ENCODE measurements at places on chromosomes 11 and 22.

DNA sequence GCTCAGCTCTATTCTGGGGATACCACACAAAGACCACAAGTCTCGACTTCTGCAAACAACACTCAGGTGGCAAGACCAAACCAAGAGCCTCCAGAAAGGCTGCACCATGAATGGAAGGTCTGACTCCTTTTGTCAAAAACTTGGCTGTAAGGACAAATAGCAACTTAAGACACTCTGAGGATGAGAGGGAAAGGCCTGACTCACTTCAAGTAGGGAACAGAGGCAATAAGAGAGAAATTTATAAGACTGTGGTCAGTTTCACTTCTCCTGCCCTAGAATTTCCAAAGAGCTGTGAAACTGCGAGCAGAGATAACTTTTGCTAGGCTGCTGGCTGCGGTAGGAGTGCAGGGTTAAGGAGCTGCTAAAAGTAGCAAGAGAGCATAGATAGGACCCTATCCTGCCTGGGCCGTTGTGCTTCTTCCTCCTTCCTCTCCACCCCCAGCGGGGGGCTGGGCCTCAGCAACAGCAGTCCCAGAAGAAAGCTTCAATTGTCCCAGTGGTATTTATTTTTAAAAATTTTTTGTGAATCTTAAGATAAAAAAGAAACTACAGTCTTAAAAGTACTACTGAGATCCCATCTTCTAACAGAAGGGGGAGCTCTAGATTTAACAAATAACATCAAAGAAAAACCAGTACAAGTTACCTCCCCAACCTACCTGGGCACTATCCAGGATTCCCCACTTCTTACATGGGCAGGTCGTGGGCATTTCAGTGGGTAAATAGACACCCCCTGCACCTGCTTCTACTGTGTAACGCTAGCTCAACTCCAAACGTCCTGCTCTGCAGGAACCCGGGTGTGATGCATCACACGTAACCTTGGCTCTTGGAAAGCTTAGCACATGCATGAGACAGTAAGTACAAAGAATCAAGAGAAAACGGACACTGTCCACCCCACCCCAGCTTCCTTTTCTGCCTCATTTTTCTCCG lies 66.4 kb downstream of the SGSM3 start:
- DNase-seq: peak; percentile 59

DNA sequence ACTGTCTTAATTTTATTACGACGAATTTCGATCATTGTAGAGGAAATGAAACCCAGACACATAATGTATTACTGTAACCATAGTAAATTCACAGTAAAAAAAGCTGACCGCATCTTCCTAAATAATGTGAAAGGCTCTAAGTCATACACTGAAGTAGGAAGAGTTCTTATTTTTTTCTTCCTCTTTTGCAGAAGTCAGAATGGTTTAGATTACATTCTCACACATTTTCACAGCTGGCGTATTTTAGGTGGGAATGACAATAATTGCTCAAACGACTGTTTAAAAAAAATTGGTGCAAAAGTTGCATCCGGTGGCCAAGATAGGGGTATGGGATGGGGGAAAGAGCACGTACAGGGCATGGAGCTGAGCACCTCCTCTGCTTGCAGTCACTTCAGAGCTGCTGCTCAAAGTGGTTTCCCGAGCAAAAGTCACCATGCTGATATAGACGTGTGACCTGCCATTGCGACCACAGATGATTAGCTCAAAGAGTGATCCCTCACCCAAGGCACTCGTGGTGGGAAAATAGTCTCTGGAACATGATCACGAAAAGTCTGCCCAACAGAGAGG lies 35.3 kb downstream of the MMP13 start:
- DNase-seq: no peak

GRCh38 chr11:1075341-1075911 lies 752 bp downstream of the MUC2 start:
- no peak for DNase-seq

DNA sequence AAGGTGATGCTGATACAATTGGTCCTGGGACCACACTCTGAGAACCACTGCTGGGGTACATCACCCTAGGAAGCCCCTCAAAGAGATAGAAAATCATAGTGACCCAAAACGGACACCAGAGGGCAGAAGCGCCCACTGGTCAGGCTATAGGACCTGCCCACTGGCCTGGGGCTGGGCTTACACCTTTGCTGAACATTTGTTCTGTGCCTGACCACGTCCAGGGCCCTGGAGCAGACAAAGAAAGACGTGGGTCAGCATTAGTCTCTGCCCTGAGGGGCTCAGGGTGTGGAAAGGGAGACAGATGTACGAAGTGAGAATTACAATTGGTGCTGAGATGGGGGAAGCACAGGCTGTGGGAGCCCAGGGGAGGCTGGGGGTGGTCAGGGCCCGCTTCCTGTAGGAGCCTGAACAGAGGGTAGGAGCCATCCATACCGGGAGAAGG lies 14.4 kb upstream of the SERPINH1 start:
- peak; percentile 46 for DNase-seq

GRCh38 chr11:123228496-123229163 lies 33.6 kb upstream of the CLMP start:
- no peak for DNase-seq

- DNase-seq: no peak
Observed at GRCh38 chr11:87871056-87871455, 304.2 kb downstream of the RAB38 start.

DNA sequence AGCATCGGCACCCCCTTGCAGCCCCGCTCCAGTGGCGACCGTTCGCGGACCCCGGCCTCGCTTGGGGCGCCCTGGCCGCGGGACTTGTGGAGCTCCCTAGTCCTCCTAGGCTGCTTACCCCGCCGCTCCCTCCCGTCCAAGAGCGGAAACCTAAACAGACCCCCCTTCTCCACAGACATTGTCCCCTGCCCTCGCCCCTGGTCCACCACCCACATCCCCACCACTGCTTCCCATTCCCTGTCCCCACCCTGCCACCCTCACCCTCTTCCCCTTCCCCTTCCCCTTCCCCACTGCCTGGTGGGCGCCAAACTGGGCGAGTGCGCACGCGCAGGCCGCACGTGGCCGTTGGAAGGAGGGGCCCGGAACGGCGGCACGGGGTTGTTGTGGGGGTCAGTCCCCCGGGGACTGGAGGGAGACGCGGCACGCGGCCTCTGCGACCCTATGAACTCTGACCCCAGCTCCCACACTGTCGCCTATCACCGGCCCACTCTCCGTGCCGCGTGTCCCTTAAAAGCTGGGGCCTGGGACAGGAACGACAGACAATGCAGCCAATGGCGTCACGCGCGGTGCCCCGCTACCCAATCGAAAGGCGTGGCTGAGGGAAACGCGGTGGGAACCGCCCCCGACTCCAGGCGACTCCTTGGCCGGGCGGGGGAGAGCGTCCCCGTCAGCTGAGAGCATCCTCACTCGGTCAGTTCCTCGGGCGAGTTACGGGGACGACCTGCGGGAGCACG lies at the start of gene SNX32:
Gene SNX32, plus strand, starts transcription at position 667 of the 734 bp plus-strand sequence. CDS start 103 bp downstream, outside the sequence.
- peak; percentile 90 for DNase-seq

- DNase-seq: peak; percentile 33
Observed at GRCh38 chr22:33747576-33748180, 172.6 kb downstream of the LARGE1 start.
